NCI-H1417 (cell line): ENCODE measurements at places on chromosomes 1 and 21.

DNA sequence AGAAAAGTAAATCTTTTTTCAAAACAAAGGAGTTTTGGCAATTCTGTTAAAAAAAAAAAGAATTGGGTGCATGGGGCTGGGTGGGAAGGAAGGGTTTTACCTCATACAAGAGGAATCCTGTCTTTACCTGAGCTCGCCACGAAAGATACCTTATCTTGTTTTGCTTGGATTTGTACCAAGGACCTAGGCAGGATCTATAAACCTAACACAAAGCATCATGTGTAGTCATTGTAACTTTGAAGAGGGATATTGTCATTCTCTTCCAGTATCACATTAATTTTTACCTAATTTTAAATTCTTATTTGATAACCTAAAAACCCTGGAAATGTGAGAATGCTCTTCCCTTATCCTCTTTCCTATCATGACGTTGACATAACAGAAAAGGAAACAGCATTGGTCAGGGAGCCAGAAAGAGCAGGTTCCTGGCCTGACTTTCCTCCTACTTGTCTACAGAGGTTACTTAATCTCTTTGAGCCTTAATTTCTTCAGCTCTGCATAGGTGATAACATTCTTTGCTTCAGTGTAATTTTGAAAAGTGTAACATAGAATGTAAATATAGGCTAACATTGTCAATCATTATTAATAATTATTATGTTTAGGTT, 4.0 kb upstream of the LAMC1 start:
- no peak for DNase-seq

DNA sequence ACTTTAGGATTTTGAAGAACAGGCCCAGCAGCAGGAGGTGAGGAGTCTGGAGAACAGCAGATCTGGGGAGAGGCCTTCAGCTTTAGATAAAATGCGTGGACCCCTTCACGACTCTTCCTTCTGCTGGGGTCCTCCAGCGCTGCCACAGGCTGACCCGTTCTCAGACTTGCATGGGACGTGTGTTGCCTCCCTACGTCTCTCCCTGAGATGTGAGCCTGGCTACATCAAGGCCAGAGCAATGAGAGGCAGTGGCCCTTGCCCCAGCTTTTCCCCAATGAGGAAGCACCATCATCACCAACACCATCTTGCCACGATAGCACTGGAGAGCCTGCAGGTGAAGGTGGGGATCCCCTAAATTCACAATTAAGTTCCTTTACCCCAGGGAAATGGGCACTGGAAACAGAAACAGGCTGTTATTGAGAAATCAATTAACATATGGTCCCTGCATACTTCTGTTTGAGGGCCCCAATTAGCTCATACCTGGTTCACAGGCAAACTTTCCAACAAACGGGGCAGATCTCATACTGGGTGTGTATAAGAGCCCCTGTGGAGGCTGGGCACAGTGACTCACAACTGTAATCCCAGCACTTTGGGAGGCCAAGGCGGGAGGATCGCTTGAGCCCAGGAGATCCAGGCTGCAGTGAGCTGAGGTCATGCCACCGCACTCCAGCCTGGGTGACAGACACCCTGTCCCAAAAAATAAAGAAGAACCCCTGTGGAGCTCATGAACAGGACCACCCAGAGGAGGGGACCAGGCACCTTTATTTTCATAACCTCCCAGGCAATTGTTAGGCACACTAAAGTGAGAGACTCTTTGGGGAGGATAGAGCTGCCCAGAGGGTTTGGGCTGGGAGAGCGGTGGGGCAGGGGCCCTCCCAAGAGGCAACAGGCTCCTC, 12.1 kb upstream of the ADAMTSL4 start:
- no peak for DNase-seq

DNA sequence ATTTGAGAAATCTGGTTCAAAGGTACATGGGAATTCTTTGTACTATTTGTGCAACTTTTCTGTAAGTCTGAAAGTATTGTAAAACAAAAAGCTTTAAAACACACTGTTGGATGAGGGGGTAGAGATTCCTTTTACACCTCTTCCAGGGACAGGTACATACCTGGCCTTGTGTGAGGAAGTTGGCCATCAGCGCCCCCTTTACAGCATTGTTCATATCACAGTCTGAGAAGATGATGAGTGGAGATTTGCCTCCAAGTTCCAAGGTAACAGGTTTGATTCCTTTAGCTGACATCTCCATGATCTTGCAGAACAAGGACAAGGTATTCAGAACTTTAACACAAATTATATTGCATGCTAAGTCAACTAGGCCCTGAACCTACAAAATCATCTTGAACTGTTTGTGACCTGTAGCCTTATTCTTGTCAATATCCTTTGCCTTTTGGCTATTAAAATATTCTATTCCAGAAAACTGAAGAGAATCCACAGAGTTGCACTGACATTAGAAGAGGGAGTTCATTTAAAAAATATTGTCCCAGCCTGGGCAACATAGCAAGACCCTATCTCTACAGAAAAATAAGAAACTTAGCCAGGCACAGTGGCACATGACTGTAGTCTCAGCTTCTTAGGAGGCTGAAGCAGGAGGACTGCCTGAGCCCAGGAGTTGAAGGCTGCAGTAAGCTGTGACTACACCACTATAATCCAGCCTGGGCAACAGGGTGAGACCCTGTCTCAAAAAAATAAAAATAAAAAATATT, 18.9 kb downstream of the ALDH9A1 start:
- no peak for DNase-seq

DNA sequence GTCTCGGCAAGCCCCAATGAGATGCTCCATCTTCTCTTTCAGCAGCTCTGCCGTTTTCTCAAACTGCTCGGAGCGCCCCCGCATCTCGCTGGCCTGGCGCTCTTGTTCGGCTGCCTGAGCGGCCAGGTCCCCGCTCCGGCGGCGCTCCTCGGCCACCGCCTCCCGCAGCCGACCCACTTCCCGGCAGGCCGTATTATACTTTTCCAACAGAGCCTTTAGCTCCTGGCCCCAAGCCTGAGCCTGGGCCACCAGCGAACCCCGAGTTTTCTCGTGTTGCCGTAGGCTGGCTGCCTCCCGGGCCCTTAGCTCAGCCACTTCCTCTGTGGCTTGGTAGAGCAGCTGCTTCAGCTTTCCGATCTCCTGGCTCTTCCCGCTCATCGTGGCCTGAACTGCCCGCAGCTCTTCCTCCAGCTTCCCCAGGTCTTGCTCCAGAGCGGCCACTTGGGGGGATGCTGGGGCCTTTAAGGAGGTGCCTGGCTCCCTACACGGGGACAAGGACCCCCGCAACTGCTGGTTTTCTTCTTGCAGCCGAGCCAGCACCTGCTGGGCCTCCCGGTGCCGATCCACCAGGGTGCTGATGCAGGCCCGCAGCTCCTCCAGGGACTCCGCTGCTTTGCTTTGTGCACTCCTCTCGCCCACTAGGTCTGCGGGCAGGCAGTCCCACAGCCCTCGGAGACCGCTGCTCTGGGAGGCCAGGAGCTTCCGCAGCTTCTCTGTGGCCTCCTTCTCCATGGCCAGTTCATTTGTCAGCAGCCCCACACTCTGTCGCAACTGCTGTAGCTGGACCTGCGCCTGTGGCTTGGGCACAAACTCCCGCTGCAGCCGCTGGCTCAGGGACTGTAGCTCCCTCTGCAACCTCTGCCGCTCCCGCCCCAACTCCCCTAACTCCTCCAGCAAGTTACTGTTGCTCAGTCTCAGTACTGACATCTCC, 13.4 kb upstream of the PIAS3 start:
- no peak for DNase-seq

DNA sequence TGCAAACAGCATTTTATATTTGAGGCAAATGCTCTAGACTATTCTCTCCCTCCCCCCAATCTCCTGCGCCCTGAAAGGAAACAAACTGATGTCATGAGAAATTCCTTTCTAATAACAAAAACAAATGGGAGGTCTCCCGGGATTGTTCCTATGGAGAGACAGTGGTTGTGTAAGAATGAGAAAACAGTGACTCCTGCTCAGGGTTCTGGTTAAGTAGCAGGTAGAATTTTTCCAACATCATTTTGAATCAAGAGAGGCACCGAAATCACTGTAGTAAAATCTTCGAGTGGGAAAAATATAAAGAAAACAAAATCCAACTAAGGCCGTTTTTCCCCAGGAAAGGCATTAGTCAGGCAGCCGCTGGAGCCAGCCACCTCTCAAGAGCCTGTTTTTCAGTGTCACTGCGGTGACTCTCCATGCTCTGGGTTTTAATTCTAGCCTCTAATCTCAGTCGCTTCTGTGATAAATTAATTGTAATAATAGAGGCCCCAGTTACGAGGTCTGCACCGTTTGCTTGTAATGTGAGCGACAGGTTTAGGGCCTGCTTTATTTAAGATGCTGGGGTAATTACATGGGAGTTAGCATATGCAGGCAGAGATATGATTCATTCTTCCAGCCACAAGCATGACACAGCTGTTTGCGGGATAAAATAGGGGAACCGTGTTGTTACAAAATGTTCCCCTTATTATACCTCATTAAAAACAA, 80.3 kb downstream of the RNF220 start:
- peak; percentile 69 for DNase-seq

DNA sequence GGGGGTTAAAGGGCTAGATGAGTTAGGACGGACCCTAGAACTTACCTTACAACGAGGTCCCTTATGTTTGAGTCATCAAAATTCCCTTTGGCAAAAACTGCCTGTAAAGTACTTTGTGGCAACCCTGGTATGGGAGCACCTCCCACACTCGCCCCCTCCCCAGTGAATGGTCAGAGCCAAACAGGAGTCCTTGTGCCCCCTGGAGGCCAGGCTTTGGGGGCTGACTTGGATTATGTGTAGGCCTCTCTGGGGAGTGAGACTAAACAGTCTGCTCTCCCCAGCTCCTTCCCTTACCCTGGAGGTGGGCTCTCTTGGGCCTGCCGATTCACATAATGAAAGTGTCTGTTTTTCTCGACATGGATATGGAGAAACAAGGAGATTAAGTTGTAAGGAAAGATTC, 81.2 kb downstream of the ADCY10 start:
- DNase-seq, result no peak

GRCh38 chr1:200427744-200428143, 17.9 kb upstream of the ZNF281 start:
- DNase-seq, result no peak

- no peak for DNase-seq
Measured at GRCh38 chr1:117008656-117009055, 7.1 kb downstream of the CD101 start.

DNA sequence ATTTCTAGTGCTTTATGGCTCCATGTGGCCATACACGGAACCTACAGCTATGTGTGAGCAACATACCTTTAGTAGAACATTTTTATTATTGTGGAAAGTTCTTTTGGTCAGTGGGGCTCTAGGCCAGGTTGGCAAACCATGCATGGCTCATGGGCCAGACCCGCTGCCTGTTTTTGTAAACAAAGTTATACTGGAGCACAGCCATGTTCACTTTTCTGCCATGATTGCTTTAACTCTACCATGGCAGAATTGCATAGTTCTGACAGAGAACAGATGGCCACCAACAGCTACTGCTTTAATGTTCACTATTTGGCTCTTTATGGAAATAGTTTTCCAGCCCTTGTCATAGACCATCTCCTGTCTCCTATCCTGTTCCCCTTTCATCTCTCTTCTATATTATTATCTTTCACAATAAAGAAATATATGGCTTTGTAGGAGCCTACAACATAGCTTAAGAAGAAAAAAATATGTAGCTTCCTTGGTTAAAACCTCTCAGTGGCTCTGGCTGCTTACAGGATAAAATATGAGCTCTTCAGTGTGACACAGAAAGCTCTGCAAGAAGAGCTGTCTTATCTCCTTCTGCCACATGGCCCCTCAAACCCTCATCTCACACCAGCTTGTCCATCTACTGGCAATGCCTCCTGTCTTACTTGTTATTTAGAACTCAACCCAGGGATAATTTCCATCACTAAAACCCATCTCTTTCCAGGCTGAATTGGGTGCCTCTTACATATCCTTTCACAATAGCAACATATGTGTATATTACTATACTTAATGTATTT, 54.6 kb upstream of the RWDD3 start:
- DNase-seq, result no peak

- no peak for DNase-seq
Measured at GRCh38 chr21:43608225-43608624, 51.1 kb downstream of the HSF2BP start.

DNA sequence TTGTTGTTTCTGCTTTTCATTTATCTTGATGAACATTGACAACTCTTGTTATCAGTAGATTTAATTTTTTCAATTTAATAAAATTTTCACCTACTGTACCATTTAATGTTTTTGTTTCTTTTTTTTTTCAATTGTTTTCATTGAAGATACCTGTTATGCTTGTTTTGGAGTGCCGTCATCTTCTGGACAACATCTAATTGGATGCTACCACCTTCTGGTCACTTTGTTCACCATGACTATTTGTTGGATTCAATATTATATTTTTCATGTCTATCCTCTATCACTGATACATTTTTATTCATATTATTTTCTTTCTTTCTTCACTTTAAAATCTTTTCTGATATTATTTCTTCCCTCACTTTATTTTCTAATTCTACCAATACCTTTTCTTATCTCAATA, 14.0 kb downstream of the KRTAP21-2 start:
- no peak for DNase-seq

DNA sequence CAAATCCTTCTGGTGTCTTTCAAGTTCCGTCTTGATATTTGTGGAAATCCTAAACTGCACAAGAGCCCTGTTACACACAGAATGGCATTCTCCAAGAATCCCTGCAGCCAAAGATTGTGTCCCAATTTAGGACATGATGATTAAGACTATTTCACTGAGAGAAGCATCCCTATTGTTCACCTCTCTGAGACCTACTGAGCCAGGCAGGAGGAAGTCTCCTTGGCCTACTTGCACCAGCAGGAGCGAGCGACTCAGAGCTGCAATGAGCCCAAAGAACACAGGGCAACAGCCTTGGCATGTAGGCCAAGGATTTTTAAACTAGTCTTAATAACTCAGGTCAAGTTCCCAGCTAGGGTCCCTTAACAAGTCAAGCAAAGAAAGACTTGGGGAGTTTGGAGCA, 79.4 kb upstream of the RUNX1 start:
- DNase-seq, result no peak

- DNase-seq, result peak; percentile 18
Measured at GRCh38 chr1:115706587-115707425, 61.7 kb downstream of the CASQ2 start.

- no peak for DNase-seq
Measured at GRCh38 chr1:3558036-3558726, 53.1 kb downstream of the MEGF6 start.

DNA sequence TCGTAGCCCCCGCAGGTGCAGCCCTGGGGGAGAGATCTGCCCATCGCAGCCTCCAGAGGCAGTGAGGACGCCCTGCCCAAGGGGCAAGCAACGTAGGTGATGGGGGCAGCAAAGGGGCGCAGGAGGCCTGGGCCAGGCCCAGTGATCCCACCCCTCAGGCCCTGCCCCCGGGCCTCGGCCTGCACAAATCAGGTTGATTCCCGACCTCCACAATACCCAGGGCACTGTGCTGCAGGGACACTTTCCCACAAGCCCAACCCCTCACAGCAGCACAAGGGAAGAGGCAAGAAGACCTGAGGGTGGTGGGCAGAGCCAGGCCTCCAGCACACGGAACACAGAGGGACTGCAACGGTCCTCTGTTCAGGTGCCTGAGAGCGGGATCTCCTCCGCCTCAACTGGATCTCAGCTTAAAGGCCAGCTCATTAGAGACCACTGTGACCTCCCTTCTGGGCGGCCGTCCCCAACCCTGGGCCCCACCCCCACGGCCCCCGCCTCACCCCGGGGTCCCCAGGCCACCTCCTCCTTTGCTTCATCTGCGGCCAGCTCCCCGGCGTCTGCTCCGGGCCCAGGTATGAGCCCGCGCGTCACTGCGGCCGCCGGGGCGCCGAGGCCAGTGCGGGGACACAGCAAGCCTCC, 812 bp upstream of the ARF1 start:
- DNase-seq, result no peak

GRCh38 chr1:117177376-117177775, 33.4 kb downstream of the VTCN1 start:
- no peak for DNase-seq
